ENCODE measurements at places on chromosomes 2 and 18.

DNA sequence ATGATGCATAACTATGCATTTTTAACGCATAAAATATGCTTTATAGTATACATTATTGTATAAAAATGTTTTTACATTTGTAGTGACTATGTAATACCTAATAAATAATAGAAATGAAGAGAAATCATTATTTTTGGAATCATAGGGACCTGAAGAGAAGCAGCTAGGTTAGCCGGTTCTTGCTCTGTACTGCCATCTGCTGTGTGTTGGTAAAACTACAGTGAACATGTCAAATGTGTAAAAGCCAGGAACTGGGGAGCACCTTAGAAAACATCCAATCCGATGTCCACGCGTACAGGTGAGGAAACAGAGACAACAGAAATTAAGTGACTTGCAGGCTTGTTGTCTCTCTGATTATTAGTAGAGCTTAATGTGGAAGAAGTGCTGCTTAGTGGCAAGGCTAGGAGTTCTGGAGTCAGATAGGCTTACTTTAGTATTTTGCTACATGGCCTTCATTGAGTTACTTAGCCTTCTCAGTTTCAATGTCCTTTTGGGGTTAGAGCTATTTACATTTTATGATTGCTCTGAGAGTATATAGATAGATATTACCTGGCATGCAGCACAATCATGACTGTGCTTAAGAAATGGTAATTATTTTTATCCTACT lies 386.5 kb downstream of the DLGAP1 start:
- peak; percentile 29 for DNase-seq

- DNase-seq: no peak
Observed at GRCh38 chr2:60356346-60356745, 197.1 kb downstream of the BCL11A start.

- DNase-seq: no peak
Observed at GRCh38 chr18:51390702-51391101, 193.2 kb upstream of the MEX3C start.

GRCh38 chr2:86477349-86477748 lies 36.2 kb downstream of the KDM3A start:
- DNase-seq: no peak

- DNase-seq: no peak
Observed at GRCh38 chr2:135337071-135337470, 193.9 kb downstream of the ZRANB3 start.

- DNase-seq: no peak
Observed at GRCh38 chr2:216031960-216032689, 18.8 kb upstream of the MREG start.

GRCh38 chr2:9970200-9971044 lies 18.9 kb downstream of the GRHL1 start:
- DNase-seq: no peak

GRCh38 chr18:62844850-62845643 lies 129.7 kb downstream of the PHLPP1 start:
- no peak for DNase-seq

- no peak for DNase-seq
Observed at GRCh38 chr2:23483791-23484190, 98.8 kb downstream of the KLHL29 start.

GRCh38 chr2:175984846-175985245 lies 17.2 kb downstream of the LNPK start:
- no peak for DNase-seq

GRCh38 chr2:7060631-7061449 lies 143.6 kb downstream of the RNF144A start:
- DNase-seq: no peak

- DNase-seq: no peak
Observed at GRCh38 chr2:105879803-105880300, 135.1 kb downstream of the NCK2 start.

GRCh38 chr2:168471163-168471475 lies 15.0 kb downstream of the CERS6 start:
- no peak for DNase-seq

DNA sequence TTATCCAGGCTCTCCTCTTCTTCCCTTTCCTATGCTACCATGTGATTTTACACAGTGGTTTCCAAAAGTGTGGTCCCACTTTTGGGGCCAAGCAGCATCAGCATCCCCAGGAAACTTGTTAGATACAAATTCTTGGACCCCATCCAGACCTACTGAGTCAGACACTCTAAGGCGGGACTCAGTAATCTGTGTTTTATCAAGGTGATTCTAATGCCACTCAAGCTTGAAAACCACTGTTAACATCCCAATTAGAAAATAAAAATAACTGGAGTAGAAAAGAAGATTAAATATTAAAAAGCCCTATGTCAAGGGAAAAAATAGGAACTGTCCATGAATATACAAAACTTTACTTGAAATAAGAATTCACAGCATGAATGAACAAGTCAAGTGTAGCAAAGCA lies 10.8 kb downstream of the DSG2 start:
- DNase-seq: no peak

GRCh38 chr2:12928197-12928774 lies 211.6 kb downstream of the TRIB2 start:
- no peak for DNase-seq

GRCh38 chr2:85822766-85823165 lies 66.0 kb downstream of the ST3GAL5 start:
- DNase-seq: no peak

- DNase-seq: no peak
Observed at GRCh38 chr18:52343731-52344340, 3.8 kb downstream of the DCC start.

DNA sequence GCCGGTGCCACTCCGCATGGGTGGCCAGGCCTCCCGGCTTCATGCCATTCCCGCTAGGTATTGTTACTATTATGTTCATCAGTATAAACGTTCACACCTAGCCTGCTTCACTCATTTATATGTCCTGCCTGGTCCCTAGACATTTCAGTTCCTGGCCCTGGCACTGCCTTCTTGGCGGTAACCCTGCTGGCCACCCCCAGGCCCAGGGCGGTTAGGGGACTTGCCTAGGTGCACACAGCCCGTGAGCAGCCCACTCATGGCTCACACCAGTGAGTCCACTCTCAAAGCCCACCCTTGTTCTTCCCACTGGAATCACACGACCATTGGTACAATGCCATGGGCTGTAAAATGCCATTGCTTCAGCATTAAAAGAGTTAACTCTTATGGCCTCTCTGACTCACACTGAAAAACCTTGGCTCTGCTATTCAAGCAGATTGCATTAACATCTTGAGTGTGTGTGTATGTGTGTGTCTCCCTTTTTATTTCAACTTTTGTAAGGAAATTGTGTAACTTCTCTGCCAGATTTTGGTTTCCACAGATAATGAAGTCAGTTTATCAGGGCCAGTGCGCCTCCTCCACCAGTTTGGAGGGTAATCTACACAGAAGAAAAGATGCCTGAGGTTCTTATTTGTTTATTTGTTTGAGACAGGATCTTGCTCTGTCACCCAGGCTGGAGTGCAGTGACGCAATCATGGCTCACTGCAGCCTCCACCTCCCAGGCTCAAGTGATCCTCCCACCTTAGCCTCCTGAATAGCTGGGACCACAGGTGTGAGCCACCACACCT lies 74.2 kb downstream of the RAB31 start:
- DNase-seq: no peak

DNA sequence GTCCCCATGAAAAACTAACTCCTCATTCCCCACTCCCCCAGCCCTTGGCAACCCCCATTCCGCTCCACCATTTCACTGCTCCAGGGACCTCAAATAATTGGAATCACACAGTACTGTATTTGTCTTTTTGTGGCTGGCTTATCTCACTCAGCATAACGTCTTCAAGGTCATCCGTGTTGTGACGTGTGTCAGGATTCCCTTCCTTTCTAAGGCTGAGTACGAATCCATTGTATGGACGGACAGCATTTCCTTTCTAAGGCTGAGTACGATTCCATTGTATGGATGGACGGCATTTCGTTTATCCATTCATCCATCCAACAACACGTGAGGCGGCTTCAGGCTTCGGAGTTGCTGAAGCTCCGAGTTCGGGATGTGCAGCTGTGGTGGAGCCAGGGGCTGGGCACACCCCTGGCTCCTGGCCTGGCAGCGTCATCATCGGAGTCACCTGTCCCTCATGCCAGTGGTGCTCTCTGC lies 1.2 kb upstream of the ASB1 start:
- DNase-seq: no peak

Measured in thyroid gland (tissue), 4 donors.